ENCODE measurements at places on chromosomes 6 and 20.

- DNase-seq: peak; percentile 31
Observed at GRCh38 chr6:139847457-139847813, 473.0 kb upstream of the CITED2 start.

- no peak for DNase-seq
Observed at GRCh38 chr6:70652216-70652615, 15.5 kb upstream of the SMAP1 start.

DNA sequence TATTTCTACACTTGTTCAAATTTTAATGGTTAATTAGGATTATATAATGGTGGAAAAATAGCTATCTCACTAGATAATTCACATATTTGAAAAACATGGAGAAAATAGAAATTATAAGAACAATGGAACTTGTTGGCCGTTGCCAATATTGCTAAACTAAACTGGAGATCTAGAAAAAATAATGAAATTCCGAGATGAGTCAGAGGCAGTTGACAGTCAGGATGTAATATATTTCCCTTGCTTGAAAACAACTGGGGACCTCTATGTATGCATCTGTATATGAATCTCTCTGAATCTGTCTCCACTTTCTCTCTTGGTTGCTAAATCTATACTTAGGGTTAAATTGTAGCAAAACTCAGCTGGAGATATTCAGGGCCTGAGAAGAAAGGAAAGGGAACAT lies 1108.2 kb upstream of the GJE1 start:
- no peak for DNase-seq

DNA sequence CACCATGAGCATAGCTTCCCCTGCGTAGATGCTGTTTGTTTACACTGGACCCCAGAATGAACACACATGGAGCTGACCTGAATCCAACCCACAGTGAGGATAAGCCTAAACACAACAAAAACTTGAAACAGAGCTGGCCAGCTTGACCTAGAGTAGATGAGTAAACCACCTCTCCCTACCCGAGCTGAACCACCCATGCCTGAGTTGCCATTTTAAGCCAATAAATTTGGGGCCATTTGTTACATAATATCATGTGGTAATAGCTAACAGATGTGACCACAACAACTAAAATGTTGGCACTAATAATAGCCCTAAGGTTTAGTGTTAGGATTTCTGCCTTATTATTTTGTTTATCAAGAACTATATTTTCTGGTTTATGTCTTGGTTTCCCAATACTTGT lies 103.2 kb upstream of the GRIK2 start:
- DNase-seq: no peak

DNA sequence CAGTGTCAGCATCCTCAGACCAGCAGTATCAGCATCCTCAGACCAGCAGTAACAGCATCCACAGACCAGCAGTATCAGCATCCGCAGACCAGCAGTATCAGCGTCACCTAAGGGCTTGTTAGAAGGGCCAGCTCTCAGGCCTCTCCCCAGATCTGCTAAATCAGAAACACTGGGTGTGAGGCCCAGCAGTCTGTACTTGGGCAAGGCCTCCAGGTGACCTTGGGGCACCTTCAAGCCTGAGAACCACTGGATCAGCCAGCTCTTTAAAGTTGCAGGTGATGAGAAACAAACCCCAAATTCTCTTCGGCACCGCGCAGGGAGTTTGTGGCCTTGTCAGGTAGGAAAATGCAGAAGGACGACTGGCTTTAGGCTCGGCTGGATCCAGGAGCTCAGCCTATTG lies 290.5 kb upstream of the CDH4 start:
- DNase-seq: no peak

DNA sequence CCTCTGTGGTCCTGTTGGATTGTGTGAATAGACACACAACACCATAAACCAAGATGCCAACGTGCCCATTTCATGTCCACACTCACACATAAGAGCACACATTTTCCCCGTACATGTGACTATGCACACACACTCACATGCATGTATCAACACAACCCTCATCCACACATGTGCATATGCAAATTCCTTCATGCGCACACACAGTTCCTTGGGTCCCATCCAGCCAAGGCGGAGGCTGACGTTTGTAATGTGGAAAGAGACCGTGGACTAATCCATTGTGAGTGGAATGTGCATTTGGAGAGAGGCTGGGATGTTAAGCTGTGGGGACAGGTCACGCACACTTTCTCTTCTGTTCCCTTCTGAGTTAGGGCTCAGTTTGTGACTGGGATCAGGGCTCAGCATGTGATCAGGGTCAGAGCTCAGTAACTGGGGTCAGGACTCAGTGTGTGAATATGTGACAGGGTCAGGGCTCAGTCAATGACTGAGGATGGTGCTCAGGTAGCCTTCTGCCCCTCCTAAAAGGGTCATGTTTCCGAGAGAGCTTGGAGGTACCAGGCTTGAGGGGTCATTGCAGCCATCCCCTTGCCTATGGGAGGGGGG lies 628 bp upstream of the BPIFB2 start:
- DNase-seq: no peak

GRCh38 chr20:47789081-47789763 lies 3.9 kb upstream of the SULF2 start:
- DNase-seq: peak; percentile 37

DNA sequence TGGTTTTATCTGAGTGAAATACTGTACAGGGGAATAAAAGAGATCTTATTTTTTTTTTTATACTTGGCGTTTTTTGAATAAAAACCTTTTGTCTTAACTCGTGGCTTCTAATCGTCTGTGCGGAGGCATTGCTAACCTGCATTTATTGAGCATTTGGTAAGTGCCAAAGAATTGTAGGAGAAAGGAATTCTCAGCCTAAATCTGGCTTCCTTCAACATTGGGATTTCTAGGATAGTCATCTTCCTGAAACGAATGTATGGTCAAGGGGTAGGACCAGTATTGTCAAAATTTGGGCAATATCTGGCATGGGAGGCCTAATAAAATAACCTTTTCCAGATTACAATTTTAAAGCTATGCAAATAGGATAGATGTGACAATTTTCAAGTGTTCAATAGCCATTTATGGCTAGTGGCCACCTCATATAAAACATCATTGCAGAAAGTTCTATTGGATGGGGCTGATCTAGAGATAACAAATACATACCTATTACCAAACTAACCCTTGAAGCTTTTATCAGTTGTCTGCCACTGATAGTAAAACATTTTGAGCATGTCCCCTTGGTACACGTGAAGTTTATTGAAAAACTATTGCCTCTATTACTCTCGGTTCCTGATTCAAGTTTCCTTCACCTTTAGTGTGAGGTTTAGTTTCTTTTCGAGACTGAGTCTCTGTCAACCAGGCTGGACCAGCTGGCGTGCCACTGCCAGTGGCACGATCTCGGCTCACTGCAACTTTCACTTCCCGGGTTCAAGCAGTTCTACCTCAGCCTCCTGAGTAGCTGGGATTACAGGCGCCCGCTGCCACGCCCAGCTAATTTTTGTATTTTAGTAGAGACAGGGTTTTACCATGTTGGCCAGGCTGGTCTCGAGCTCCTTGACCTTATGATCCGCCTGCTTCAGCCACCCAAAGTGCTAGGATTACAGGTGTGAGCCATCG lies 5.6 kb downstream of the PIM1 start:
- no peak for DNase-seq

DNA sequence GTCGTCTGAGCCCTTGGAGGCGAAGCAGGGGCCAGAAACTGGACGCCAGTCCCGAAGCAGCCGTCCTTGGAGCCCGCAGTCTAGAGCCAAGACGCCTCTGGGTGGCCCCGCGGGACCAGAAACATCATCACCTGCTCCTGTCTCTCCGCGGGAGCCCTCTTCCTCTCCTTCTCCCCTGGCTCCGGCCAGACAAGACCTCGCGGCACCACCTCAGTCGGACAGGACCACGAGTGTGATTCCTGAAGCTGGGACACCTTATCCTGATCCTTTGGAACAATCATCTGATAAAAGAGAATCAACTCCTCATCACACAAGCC lies 416 bp downstream of the RSPH4A start:
- peak; percentile 39 for DNase-seq

All from NCI-H69 (cell line).